Activated T-cell treated with anti-CD3 and anti-CD28 coated beads for 4 hours (primary cell): ENCODE measurements at places on chromosomes 3 and 15.

DNA sequence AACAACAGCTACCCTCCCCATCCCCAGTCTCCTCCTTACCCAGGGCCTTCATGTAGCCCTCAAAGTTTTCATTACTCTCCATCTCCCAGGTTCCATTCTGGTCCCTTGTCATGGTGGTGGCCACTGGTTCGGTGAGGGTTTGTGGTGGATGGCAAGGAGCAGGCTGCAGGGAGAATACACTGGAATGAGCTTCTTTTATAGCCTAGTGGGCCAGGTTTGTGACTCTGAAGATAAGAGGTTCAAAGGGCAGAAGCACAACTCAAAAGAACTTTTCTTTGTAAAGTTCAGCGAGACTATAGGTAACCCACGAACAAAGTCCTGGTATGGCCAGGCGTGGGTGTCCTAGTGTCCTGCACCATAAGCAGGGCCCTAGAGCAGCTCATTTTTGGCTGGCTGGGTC lies at the start of gene RBP2:
Gene RBP2 (minus strand): TSS at position 169 of the 400 bp plus-strand sequence. CDS start 57 bp downstream, at position 112.
- DNase-seq: no peak

- DNase-seq: no peak
Measured at GRCh38 chr15:85834651-85835050, 39.9 kb upstream of the KLHL25 start.

- no peak for DNase-seq
Measured at GRCh38 chr15:72690938-72691337, 4.9 kb downstream of the BBS4 start.

DNA sequence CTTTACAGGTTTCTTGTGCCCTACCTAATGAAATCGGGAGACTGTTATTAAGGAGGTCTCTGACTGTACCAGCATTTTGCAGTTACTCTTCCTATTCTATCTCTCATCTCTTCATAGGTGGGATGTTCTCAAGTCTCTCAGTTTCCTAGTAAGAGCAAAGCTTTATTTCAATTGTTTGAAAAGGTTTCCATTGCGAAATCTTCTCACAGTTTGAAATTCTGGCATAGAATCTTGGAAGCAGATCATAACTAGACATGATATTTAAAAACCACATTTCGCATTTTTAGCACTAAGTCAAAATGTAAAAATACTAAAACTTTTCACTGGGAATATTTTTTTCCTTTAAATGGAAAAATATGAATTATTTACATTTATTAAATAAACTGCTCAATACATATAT lies 1311.4 kb downstream of the ROBO2 start:
- DNase-seq: no peak

DNA sequence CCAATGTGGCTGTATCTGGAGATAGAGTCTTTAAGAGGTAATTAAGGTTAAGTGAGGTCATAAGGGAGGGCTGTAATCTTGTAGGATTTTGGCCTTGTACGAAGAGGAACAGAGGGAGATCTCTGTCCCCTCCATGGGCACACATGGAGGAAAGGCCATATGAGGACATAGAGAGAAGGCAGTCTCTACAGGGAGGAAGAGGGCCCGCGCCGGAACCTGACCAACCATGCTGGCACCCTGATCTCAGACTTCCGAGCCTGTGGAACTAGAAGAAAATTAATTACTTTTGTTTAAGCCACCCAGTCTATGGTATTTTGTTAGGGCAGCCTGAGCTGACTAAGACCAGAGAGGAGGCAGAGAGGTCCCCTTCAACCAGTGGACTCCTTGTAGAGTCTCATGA lies 17.7 kb upstream of the MRPS22 start:
- DNase-seq: no peak

GRCh38 chr15:72163719-72164118 lies 33.9 kb downstream of the GRAMD2A start:
- DNase-seq: no peak

DNA sequence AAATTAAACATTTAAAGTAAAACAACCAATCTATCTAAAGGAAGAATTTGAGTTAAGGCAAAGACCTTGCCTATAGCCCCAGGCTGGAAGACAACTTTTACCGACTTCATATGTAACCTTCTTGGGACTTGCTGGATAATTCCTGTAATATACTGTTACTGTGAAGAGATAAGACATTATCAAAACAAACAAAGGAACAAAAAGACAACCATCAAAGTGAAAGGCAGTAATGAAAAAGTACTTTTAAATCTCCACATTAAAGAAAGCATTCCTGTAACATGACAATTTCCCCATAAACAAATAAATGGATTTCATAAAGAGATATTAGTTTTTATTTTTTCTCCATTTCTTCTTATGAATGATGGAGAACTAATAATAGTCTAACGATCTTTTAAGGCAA lies 2.4 kb downstream of the CMTM6 start:
- no peak for DNase-seq

DNA sequence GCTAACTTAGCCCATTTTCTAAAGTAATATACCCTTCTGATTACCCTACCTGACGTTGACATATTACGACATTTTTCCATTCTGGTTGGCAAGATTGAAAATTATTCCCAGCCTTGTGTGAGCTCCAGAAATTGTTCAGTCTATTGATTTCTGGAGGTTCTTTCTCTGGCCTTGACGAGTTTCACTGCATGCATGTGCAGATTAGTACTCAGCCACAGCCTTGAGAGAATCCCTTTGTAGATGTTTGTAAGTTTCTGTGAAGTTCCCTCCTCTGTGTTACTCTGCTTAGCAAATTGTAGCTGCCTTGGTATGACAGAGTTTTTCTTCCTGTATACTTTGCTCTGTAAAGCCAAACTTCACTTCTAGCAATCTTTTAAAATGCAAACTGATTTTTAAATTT lies 27.5 kb downstream of the TRIM69 start:
- no peak for DNase-seq

DNA sequence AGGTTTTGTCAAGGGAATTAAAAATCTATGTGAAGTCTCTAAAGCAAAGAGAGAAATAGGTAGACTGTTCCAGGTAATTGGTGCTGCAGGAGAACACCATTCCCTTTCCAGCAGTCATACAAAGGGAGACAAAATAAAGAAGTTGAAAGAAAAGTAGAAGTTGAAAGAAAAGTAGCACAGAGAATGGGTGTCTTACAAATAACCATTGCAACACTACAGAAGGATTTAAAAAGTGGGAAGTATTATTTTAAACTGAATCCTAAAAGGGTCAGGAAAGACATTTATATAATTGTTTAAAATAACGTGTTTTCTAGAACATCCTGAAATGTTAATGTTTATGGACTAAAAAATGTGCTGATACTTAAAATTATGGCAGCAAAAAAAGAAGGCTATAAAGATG lies 223.8 kb downstream of the RSRC1 start:
- DNase-seq: no peak

- DNase-seq: no peak
Measured at GRCh38 chr3:16866571-16866970, 18.2 kb upstream of the PLCL2 start.
